ENCODE measurements at places on chromosomes 5 and 9.

GRCh38 chr5:4196744-4197143 lies 601.1 kb downstream of the IRX1 start:
- no peak for DNase-seq

GRCh38 chr9:37061768-37062167 lies 27.7 kb upstream of the PAX5 start:
- DNase-seq = no peak

- DNase-seq = no peak
These were observed 18.0 kb upstream of the CTSL start for GRCh38 chr9:87707805-87708506.

DNA sequence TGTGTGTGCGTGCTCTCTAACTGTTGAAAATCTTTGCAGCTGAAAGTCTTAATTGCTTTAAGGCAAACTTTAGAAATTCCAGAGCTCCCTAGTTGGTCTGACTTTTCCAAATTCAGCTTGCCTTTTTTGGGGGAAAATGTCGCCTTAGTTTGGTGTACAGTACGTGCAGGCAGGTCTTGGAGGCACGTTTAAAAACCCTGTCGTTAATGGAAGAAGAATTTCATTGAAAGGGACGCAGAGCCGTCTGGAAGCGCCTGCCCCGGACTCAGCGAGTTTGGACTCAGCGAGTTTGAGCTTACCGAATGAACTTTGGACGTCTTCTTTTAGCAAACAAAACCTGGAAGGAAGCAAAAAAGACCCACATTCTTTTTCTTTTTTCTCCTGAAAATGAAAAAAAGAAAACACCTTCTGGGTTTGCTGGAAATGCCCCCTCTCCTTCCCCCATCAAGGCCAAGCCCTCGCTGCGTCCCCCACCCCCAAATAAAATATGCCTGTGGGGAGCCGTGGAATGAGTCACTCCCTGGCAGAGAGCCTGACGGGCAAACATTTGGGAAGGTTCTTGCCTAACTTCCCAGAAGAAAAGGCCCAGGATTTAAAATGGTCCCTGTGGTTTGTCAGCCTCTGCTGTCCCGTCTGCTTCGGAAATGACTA lies 1.5 kb downstream of the NEK6 start:
- DNase-seq = no peak

- DNase-seq = no peak
These were observed 96.4 kb upstream of the NTRK2 start for GRCh38 chr9:84573083-84573482.

DNA sequence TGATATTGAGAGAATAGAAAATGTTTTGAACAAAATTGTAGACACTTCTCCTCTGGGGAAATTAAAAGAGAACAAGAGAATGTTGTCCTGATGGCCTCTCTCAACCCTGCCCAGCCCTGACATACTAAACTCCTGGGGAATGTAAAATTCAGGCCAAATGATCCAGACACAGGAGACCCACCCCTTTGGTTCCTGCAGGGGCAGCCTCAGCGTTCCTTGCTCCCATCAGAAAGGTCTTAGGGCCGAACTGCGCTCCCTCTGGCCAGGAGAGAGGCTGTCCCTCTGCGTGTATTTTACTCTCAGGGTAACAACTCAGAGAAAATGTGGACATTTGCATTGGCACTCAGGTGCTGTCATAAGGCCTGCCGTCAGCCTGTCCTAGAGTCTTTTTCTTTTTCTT lies 616.3 kb upstream of the KLF4 start:
- DNase-seq = no peak

GRCh38 chr9:34671307-34671706 lies 8.8 kb upstream of the CCL27 start:
- no peak for DNase-seq
